ENCODE measurements at places on chromosomes 7 and 10.
A peak's percentile ranks its signal among the peaks of the same experiment; 100 is the strongest.

- no peak for DNase-seq
Observed at GRCh38 chr10:22133749-22134624, 83.8 kb downstream of the EBLN1 start.

- DNase-seq, result no peak
Observed at GRCh38 chr7:143487566-143487965, 9.9 kb downstream of the TAS2R41 start.

- DNase-seq, result peak; percentile 20
Observed at GRCh38 chr10:33115738-33116719, 158.0 kb upstream of the ITGB1 start.

GRCh38 chr7:155299535-155300202, 2.0 kb downstream of the INSIG1 start:
- DNase-seq, result no peak

DNA sequence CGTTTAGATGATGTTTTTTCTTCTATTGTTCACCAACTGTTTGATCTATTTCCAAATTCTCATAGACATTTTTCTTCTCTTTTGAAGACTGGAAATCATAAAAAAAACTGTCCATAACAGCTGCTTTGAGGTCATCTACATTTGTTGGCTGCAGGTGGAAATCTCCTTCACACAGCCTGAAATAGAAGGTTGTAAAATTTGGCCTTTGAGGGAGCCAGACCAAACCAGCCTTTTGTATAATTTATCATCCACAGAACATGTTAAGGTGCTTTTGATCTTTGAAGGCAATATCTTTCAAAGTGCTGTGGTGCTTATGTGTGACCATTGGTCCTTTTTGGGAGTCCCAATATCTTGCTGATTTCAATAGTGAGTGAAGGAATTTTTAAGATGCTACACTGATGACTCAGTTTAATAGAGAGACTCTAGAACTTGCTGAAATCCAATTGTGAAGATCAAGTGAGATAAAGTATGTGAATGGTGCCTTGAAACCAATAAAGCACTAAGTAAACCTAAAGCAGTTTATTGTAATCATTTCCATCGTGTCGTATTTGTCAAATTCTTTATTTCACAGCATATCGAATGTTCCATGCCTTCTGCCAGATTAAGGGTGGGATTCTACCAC, 5.4 kb downstream of the FERD3L start:
- DNase-seq, result no peak

GRCh38 chr10:77873536-77874380, 52.8 kb downstream of the DLG5 start:
- DNase-seq, result no peak

GRCh38 chr7:31687024-31687748, at the start of gene PPP1R17:
Gene PPP1R17, plus strand, starts transcription at chr7:31687215. Its CDS starts 5,227 bp downstream, at chr7:31692442.
- DNase-seq, result no peak

DNA sequence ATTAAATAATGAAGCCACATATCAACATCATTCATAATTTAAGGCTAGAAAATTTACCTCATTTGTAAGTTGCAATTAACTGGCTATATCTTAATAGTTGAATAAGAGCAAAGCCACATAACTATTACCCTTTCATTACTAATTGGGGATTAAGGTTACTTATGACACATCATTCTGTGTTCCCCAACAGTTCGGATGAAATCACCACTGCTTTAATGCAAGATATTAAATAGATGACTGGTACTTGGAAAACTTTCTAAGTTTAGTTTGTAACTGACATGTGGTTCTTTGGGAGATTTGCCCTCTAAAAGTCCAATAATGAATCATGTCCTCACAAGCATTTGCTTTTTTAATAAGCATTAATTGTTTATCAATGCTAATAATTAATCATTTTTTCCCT, 109.1 kb downstream of the MTERF1 start:
- DNase-seq, result no peak

- DNase-seq, result no peak
Observed at GRCh38 chr7:154178895-154179294, 126.7 kb downstream of the DPP6 start.

Data from activated CD4-positive, CD25-positive, alpha-beta regulatory T cell (primary cell).